ENCODE measurements at places on chromosomes 11 and 22.
A peak's percentile ranks its signal among the peaks of the same experiment; 100 is the strongest.

DNA sequence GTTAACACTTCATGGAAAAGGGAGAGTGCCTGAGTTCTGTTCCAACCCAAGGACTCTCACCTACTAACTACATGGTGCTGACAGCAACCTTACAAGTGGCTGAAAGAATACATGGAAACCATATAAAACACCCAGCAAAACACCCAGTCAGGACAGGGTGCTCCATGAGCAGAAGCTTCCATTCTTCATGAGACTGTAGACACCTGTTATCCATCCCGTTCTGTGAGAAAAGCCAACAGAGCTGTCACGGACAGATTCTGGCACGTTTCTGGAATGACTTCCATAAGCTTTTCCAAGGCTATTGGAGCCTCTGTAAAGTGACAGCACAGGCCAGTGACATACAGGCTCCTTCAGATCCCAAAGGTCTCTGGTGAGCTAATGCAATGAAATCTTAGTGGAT is 23.2 kb downstream of the PRR14L start:
- no peak for DNase-seq

GRCh38 chr11:8685306-8685705 is 2.7 kb downstream of the RPL27A start:
- DNase-seq = no peak

DNA sequence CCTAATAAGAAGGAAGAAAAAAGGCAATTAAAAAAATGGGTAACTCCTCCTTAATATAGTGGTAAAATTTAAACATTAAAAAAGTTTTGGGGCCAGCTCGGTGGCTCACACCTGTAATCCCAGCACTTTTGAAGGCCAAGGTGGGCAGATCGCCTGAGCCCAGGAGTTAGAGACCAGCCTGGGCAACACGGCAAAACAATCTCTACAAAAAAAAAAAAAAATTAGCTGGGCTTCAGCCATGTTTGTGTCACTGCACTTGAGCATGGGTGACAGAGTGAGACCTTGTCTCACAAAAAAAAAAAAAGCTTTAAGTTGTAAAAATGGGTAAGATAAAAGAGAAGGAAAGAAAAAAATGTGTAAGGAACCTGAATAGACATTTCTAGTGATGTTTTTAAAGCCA is 11.3 kb upstream of the FBXO3 start:
- DNase-seq = no peak

- DNase-seq = peak; percentile 43
Measured at GRCh38 chr22:46297151-46297812, 612 bp downstream of the GTSE1 start.

DNA sequence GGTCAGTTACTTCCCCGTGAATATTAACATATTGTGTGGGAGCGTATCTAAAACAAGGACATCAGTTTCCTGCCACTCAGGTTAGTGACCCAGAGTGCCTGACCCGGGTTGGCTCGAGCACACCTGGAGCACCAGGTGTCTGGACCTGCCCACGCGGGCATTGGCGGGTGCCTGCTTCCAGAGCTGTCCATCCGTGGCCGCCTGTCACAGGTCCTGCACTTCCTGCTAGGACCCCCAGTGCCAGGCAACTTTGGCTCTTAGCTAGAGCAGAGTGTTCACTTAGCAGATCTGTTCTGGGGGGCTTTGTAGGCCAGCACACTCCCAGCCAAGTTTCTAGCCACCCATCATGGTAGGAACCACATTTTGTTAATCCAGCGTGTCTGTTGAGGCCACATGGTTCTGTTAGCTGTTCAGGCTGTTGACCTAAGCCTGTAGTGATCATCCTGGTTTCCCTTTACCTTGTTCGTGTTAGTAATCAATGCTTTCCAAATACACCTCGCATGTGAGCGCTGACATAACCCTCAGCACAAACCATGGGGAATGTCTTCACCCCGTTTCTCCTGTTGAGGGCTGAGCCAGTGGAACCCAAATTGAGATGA is 29.5 kb downstream of the MOV10L1 start:
- DNase-seq = no peak

DNA sequence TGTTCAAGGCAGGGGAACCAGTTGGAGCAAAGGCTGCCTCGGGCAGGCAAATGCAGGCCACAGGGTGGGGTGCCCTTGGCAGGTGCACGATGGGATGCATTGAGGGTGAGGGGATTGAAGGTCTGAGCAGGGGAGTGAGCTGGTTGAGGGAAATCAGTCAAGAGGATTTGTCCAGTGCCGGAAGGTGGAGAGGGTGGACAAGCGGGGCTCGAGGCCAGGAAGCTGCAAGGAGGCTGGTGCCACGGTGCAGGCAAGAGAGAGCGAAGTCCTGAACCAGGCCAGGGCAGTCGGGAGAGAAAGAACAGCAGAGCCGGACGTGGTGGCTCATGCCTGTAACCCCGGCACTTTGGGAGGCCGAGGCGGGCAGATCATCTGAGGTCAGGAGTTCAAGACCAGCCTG is 10.4 kb upstream of the MS4A10 start:
- no peak for DNase-seq

GRCh38 chr11:100687054-100687629 is at the start of gene ARHGAP42:
ARHGAP42 (plus strand) TSS chr11:100687288; CDS start chr11:100687679, 391 bp downstream.
- peak; percentile 77 for DNase-seq

GRCh38 chr22:29663180-29663821 is 56.5 kb upstream of the CABP7 start:
- DNase-seq = no peak
